ENCODE measurements at places on chromosomes 7 and 10. TPM values are rescaled to one million over a fixed set of nuclear protein-coding genes. Genes with fewer than 3 reads are reported as not detected.

DNA sequence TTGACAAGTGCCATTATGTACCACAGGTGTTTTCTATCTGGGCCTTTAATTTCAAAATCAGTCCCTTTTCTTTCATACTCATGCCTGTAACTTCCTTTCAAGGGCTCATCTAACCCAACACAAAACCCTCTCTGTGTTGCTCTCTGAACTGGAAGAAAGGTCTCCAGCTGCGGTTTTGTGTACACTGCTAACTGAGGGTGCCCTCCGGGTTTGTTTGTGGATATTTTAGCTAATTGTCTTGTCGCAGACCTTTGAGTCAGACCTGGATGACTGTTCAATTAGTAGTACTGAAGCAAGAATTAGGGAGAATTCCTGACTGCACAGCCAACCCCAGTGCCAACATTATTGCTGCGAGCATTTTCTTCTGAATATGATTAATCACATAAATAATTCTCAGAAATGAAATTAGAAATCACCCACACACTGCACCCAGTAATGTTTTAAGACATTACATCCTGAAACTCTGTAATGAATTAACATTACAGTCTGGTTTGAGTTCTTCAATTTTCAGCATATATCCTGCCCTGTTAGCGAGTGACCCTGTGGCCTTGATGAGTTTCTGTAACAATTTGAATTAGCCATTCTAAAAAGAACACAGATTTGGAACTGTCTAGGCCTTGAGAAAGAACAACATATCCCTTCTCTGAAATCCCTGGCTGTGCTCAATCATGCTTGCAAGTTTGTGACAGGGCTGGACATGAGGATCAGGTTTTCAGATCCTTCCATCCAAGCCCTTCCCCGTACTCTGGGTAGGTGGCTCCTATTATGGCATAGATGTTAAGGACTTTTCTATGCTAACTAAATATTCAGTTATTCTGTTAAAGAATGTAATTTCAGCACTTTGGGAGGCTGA, 460.1 kb downstream of the PLXDC2 start:
- DNase-seq = no peak

- no peak for DNase-seq
Measured at GRCh38 chr7:134101716-134102115, 25.4 kb upstream of the LRGUK start.

NPSR1 gene
- not detected for total RNA-seq

- peak; percentile 17 for DNase-seq
Measured at GRCh38 chr10:35089611-35090161, 455 bp downstream of the CUL2 start.

LMOD2 gene
- total RNA-seq = not detected

- no peak for DNase-seq
Measured at GRCh38 chr7:81441750-81442149, 328.1 kb downstream of the HGF start.

DNA sequence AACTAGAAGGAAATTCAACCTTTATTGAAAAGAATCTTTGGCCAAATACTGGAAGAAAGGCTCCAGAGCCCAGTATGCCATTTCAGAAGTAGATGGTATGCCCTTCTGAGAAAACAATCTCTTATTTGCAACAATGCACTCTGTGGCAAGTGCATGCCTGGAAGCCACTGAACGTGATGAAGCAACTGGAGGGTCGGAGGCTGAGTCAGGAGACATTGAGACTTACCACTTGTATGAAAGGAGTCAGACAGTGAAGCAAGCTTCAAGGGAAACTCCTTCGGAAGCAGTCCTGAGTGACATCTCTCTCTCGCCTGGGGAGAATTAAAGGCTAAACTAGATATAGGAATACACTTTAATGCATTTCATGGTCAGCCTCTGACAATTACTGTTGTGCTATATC, 353.7 kb downstream of the NRG3 start:
- no peak for DNase-seq

TMEM130 gene
- 1.6 TPM for total RNA-seq

- DNase-seq = no peak
Measured at GRCh38 chr7:154440651-154441050, 388.5 kb downstream of the DPP6 start.

DNA sequence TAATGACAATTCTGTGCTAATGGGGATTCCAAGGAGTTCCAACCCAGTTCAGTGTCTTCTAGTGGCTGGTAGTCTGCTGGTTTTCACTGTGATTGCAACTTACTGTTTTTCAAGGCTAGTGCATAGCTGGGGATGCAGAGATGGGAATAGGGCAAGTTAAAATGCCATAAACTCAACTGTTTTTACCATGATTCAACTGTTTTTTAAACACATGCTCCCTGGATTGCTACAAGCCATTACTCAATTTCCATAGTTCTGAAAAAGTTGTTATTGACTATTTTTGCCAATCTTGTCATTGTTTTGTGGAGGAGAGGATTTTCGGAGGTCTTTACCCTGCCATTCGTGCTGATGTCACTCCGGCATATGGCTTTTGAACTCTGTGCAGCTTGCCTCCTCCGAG, 245.3 kb downstream of the SUGCT start:
- no peak for DNase-seq

MKI67 gene
- 16.8 TPM for total RNA-seq

PGAM2 gene
- total RNA-seq = not detected

DNA sequence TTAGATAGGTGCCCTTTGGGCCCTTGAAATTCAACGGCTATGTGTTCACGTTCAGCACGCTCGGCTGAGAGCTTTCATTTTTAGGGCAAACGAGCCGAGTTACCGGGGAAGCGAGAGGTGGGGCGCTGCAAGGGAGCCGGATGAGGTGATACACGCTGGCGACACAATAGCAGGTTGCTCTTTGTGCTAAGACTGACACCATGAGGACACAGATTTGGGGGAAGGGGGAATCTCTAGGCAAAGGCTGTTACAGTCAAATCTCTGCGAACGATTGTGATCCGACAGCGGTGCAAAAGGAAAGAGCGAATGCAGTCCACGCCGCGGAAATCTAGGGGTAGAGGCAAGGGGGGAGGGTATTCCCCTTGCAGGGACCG, 667 bp downstream of the KLLN start:
- no peak for DNase-seq

GRCh38 chr7:131493581-131493980, 62.8 kb downstream of the PODXL start:
- no peak for DNase-seq

DNA sequence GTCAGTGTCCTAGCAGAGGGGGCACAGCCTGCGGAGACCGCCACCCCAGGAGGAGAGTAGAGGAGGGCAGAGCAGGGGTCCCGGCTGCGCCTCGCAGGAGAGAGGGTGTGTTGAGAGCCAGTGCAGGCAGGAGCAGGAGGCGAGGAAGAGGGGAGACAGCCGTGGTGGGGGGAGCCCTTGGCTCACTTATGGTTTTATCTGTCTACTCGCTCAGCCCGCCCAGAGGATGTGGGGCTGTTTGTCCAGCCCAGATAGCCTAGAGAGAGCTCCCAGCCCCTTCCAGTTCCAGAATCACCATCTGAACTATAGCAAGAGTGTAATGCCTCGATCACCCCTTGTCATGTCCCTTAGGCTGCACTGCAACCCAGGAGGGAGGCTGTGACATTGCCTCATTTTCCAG, 26.6 kb downstream of the SLC29A3 start:
- no peak for DNase-seq

DNA sequence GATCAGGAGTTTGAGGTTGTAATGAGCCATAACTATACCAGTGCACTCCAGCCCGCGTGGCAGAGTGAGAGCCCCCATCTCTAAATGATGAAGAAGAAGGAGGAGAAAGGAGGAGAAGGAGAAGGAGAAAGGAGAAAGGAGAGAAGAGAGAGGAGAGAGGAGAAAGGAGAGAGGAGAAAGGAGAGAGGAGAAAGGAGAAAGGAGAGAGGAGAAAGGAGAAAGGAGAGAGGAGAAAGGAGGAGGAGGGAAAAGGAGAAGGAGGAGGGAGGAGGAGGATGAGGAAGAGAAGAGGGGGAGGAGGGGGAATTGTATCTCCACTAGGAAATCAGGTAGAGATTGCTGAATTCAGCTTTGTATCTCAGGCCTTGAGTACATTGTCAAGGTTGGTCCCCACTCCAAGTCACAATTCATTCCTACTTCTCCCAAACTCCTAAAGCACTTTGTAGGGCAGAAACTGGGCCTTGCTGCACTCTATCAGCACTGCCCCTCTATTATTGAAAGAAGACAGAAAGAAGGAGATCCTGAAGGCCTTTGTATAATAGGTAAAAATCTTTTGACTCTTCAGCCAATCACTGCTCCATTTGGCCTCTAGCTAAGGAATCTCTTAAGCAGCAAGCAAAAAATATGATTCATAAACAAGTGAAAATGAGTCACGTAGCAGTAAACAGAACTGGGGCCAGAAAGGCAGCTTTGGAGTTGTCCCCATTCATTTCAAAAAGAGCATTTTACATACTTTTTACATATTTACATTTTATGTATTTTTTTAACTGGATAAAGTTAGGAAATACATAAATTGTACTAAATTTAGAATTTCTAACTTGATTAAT, 178.0 kb downstream of the IMMP2L start:
- no peak for DNase-seq

PNLIPRP3 gene
- total RNA-seq = not detected

WASHC2C gene
- 69.3 TPM for total RNA-seq

FXYD4 gene
- not detected for total RNA-seq

LRRD1 gene
- not detected for total RNA-seq

GSDME gene
- 177 TPM for total RNA-seq

IDI1 gene
- total RNA-seq = 62.3 TPM

GRCh38 chr10:132249226-132249724, 58.5 kb downstream of the STK32C start:
- DNase-seq = no peak

DNA sequence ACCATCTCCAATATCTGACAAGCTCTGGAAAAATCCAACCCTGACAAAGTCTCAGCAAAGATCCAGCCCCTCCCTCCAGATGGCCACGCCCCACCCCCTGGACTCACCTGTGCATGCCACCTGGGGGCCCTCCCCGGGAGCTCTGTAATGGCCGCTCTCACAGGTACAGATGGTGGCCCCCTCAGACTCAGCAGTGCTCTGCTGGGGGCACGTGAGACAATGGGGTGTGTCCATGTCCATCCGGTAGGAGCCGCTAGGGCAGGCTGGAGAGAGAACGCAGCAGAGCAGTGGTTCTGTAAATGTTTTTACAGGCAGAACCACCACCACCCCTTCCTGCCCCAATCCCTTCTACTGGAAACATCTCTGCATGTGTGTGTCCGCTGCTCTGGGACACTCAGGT, 9.5 kb downstream of the EPHA1 start:
- DNase-seq = no peak

DNA sequence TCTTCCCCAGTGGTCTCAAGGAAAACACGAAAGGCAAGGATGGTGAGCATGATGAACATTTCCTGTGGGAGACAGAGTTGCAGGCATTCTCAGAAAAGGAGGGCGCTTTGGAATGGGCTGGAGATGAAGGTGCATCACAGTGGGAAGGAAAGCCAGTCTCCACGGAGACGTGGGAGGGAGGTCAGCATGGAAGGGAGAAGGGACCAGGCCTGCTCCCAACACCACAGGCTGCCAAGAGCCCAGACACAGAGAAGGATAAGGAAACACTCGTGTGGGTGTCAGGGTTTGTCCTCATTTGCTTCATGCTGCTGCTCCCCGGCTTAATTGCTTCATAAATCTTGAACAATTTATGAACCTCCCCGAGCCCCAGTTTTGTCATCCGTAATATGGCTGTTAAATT, 231.5 kb upstream of the ZNF32 start:
- no peak for DNase-seq

DNA sequence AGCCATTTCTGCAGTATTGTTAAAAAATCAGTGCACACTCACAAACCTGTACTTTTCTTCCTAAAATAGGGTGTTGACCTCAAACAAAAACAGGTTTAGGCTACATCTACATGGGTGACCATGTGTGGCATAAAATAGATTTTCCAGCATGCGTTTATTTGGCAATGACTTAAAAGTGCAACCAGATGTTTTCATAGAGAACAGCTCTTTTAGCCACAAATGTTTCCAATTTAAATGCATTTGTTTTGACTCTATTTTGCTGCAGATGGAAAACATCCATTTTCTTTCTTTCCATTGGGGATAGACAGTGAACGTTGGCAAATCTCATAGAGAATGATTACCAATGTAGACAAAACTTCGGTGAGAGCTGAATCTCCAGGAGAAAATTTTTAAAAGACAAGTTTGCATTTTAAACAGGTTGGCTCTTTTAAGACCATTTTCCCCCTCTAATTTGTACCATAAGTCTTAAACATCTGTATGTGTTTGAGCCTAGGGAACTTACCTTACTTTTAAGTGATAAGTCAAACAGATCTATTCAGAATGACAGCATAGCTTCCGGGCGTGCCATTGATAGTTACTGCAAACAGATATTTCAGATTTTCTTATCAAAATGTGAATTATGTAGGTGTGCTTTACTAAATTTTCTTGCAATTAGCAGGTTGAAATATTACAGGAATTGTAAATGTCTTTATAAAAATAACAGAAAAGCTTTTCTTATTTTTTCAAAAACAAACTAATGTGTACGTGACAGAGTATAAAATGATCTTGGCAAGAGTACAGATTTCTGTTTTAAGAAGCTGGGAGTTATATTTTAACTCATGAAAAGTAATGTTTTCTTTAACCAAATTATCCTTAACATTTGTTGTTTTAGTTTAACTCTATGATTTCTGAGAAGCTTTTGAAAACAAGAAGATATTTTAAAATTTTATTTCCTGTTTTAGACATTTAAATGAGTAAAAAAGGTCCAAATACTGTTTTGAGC, 144.9 kb downstream of the HGF start:
- no peak for DNase-seq

SLC18A3 gene
- not detected for total RNA-seq

CFAP46 gene
- not detected for total RNA-seq

PCLO gene
- 44.7 TPM for total RNA-seq
